ENCODE measurements at places on chromosomes 7 and 10.

DNA sequence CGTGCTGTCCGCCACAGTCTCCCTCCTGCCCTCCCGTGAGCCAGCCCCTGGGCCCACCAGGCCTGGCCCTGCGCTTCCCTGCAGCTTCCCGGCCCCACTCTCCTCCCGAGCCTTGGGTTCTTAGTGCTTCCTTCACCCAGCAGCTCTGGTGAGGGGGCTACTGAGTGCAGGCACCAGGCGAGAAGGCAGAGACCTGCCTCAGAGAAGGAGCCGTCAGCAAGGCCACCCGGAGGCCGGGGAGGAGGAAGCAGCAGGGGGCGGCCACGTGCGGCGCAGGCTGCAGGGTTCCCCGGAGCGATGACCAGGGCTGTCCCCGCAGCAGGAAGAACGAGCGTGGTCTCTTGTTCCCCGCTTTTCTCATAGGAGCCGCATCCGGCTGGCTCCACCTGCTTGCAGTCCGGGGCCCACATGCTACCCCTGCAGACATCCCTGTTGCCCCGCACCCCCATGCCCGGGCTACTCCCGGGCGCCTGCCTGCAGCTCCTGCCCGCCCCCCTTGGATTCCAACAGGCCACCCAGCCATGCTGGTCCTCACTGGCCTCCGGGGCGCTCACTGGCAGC is 20.5 kb downstream of the YKT6 start:
- no peak for DNase-seq

- DNase-seq, result no peak
Measured at GRCh38 chr7:96004578-96004977, 232.2 kb downstream of the DYNC1I1 start.

DNA sequence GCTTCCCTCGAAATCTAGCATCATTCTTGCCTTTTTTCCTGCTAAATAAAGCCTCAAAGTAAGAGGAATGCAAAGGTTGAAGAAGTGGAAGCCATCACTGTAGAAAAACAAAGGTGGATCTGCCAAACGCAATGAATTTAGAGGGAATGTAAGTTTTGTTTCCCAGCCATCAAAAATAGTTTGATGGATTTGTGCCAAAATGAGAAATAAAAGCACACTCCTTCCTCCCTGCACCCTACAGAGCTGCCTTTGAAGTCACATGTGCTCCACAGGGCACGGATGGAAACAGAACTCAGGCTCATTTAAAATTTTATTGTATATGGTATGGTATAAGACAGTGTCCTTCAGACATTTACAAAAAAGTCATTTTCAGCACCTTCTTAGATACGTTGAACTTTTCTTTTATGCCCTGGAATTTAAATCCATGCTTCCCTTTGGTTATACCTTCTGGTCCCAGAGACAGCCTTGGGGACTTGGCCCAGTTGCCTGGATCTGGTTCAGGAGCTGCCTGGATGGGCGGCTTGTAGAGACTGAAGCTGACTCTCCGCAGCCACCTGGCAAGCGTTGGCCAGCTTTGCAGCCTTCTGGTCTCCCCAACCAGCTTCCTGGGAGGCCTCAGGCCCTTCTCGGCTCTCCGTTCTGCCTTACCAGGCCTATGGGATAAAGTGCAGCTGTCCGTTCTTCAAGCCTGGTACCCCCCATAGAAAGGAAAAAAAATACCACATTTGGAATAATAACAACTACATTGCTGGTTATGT is 228.5 kb upstream of the NEBL start:
- no peak for DNase-seq

DNA sequence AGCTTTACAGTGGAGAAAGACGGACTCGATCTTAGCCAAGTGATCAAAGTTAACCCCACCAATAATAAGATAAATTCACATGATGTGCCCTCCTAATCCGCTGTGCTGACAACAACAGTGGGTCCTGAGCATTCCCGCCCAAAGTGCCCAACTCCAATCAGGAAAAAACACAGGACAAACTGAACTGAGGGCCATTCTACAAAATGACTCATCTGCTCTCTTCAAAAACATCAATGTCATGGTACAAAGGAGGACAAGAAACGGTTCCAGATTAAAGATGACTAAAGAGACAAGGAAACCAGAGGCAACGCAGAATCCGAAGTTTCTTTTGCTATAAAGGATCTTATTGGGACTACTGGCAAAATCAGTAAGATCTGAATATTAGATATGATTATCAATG is 79.4 kb downstream of the CTBP2 start:
- DNase-seq, result no peak

- no peak for DNase-seq
Measured at GRCh38 chr10:53403688-53404087, 631.1 kb upstream of the MBL2 start.

GRCh38 chr10:70118196-70118595 is 14.4 kb downstream of the AIFM2 start:
- no peak for DNase-seq

DNA sequence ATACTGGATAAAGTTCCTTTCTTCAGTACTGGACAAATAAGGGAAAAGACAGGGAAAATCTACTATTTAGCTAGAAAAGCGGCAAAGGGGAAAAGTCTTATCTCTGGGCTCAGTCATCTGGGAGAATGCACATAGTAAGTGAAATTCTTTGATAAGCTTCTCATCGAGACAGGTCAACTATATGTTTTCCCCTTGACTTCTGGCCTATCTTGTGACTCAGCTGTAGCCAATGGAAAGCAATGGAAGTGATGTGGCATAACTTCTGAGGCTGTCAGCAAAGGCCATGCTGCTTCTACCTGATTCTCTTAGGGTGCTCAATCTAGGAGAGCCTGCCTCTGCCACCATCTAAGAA is 91.9 kb downstream of the PCGF5 start:
- DNase-seq, result no peak

GRCh38 chr7:36019538-36019937 is 133.5 kb upstream of the EEPD1 start:
- DNase-seq, result no peak

GRCh38 chr10:34940436-34940835 is 125.3 kb upstream of the PARD3 start:
- DNase-seq, result no peak

DNA sequence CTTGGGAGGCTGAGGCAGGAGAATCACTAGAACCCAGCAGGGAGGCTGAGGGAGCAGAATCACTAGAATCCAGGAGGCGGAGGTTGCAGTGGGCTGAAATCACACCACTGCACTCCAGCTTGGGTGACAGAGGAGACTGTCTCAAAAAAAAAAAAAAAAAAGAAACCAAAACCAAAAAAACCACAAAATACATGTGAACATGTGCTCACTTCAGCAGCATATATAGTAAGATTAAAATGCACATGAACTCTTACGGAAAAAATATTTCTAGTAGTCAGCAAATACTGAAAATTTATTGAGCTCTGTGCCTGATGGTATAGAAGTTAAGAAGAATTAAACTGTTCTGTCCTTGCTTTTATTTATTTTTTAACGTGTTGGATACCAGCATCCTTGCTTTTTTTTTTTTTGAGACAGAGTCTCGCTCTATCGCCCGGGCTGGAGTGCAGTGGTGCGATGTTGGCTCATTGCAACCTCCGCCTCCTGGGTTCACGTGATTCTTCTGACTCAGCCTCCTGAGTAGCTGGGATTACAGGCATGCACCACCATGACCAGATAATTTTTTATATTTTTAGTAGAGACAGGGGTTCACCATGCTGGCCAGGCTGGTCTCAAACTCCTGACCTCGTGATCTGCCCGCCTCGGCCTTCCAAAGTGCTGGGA is 9.6 kb upstream of the ZNF487 start:
- DNase-seq, result no peak

DNA sequence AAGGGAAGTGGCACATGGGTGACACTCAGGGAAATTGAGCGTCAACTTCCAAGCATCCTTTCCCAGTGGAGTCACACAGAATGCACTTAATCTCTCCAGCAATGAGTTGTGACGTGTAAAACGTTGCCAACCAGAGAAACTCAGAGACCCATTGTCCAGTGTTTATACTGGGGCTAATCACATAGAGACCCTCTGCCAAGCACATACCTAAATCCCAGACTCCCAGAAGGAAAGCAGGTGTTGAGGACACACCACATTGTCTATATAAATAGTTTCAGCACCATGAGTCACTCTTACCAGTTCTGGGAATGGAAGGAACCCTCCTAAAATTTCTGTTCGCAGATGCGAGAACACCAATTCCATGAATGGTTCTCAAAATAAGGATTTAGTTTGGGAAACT is 76.4 kb upstream of the BET1 start:
- DNase-seq, result no peak

- DNase-seq, result no peak
Measured at GRCh38 chr7:135262623-135263320, 29.1 kb downstream of the STRA8 start.

Measured in NCI-H2171 (cell line).